ENCODE measurements at places on chromosomes 7 and 10.

DNA sequence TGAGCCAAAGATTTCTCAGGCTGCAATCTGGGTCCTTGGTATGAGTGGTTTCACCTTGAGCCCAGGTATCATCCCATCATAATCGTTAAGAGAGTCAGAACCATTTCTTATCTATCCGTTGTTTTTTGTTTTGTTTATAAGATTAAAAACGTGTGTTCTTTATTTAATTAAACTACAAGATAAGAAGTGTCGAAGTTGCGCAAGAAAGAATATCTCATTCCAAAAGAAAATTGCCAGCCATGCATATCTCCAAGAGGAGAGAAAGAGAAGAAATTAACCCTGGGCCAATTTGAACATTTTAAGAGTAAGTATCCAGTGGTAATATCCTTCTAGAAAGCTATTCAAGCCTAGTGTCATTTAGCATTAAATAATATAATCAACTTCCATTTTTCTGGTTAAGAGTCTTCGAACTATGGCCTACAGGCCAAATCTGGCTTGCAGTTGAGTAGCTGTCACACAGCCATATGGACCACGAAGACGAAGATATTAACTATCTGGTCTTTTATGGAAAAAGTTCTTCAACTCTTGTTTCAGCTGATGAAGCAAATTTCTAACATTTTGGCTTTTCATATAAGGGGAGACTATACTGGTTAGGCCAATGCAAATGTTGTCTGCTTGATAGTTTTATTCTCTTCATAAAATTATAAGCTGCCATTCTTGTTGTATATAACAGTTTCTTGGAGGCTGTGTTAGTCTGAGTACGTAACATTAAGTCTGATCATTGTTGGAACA lies 576.4 kb downstream of the REEP3 start:
- no peak for DNase-seq

DNA sequence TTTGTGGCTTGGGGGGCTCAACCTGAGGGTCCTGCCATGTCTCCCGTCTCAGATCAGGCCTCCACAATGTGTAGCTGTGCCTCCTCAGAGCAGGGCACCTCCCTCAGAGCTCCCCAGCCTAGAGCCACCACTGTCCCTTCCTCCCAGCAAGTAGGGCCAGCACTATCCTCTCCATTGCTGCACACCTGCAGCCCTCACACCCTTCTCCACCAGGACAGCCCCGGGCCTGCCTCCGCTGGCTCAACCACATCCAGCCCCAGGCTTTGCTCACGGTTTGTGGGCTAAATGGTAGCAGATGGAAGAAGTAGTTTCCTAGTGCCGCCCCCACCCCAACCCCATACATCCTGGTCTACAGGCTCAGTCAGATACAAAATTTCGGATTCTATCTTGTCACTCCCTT lies 10.1 kb downstream of the NFKB2 start:
- DNase-seq, result no peak

- DNase-seq, result no peak
Measured at GRCh38 chr7:36264123-36264801, 111.2 kb downstream of the EEPD1 start.

- no peak for DNase-seq
Measured at GRCh38 chr10:6383096-6383812, 180.5 kb downstream of the PFKFB3 start.

DNA sequence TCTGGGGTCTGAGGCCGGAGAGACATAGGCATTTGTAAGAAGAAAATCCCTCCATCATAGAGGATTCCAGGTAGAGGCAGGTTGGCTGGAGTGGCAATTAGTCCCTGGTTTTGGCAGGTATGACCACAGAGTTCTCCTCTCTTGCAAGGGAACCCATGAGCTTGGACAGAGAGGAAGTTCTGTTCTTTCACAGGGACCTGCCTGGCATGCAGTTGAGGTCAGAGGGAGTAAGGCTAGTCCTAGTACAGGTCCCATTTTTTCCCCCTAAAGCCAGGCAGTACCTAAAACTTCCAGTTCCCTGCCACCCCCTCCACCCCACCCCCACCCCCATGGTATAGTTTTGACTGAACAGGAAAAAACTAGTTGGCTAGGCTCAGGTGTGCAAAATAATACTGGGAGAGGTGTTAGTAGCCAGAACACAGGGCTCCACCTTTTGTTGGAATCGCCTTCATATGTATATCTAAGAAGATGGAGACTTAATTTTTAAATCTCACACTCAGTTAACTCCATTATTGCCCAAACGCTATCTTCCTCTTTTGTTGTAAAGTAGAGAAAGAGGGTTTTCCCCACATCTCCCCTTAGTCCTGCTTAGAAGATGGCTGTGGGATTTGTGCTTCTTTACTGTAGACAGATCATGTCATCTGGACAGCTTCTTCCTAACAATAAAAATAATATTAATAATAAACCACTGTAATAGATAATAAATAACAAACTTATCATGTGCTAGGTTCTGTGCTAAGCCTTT lies 188.1 kb downstream of the TCF7L2 start:
- DNase-seq, result no peak

GRCh38 chr7:151429237-151429559 lies 10.7 kb downstream of the CRYGN start:
- DNase-seq, result no peak

DNA sequence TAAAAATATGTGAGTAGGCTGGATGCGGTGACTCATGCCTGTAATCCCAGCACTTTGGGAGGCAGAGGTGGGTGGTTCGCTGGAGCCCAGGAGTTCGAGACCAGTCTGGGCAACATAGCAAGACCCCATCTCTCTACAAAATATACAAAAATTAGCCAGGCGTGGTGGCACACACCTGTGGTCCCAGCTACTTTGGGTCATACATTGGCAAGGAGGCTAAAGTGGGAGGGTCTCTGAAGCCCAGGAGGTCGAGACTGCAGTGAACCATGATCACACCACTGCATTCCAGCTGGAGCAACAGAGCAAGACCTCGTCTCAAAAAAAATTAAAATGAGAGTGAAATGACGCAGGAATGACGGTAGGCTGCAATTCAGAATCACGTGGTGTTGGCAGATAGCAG lies 64.7 kb upstream of the SH2B2 start:
- no peak for DNase-seq

DNA sequence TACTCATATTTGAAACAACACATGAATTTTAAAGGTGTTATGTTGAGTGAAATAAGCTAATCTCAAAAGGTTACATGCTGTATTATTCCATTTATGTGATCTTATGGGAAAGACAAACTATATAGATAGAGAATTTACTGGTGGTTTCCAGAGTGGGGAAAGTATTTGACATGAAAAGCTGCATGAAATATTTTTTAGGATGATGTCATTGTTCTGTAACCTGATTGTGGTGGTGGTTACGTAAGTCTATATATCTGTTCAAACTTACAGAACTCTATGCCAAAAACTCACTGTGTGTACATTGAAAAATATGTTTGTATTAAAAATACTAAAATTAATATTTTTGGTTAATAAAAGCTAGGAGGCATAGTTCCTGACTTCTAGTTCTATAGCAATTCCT lies 453.0 kb downstream of the SORCS3 start:
- no peak for DNase-seq

- no peak for DNase-seq
Measured at GRCh38 chr7:116569737-116570136, 44.9 kb downstream of the CAV1 start.

DNA sequence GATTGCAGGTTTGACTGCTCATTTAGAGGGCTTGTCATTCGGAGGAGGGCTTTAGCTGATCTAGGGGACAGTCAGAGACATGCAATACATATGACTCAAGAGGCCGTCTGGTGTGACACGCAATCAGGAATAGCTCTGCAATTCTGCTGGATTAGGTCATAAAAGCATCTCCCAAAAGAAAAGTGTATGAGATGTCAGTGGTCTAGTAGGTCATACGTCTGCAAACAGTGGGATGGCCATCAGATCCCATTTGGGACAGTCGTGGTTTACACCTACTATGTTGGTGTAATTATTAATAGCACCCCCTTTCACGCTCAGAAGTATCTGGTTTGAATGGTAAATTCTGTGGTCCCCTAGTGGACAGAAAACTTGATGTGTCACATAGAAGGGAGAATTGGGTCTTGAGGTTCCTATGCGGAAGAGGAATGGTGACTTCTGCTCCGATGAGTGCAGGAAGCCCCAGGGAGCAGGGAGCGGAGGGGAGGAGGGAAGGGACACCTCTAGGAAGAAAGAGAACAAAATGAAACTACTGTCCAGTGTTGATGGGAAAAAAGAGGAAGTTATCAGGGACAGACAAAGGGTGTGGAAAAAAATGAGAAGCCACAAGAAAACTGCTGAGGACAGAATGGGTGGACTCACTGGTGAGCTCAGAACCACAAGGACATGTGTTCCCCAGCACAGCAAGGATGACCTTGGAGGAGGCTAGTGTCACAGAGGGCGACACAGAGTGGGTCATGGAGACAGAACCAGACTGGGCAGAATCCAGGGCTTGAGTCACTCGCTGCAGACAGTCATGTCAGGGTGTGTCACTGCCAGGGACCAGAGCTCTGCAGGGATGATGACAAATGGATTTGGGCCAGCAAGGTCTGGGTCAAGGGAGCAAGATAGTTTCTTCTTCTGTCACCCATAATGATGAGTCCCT lies 59.9 kb downstream of the MAP3K8 start:
- DNase-seq, result no peak

DNA sequence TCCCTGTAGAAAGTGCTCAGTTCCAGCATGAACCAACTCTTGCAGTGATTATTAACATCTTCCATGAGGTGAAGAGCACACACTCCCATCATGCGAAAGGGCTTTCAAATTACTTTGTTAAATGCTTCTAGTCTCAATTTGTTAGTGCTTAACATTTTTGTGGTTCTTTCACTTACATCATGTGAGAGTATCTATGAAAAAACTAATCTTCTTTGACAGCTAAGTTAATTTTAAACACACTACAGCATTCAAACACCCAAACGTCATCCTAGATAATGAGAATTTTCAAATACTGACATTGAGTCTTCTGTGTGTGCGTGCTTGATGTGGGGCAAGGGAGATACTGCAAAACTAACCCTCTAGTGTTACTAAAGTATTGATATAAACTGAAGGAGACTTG lies 84.8 kb downstream of the ETV1 start:
- DNase-seq, result no peak

DNA sequence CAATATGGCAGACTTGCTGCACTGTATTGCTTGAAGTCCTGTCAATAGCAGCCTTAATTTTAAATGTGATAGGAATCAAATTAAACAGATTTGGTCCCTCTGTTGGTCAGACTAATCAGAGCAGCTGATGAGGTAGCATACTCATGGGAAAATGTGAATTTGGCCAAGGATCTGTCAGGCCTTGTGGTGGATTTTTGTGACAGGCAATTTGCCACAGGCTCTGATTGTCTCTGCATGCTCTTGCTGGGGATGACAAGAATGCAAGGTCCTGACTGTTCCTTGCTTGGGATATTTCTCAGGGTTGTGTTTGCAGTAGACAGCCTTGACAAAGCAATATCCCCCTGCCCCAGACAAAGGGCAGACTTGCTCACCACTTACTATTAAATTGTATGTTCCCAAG lies 41.5 kb upstream of the GARS1 start:
- DNase-seq, result no peak

DNA sequence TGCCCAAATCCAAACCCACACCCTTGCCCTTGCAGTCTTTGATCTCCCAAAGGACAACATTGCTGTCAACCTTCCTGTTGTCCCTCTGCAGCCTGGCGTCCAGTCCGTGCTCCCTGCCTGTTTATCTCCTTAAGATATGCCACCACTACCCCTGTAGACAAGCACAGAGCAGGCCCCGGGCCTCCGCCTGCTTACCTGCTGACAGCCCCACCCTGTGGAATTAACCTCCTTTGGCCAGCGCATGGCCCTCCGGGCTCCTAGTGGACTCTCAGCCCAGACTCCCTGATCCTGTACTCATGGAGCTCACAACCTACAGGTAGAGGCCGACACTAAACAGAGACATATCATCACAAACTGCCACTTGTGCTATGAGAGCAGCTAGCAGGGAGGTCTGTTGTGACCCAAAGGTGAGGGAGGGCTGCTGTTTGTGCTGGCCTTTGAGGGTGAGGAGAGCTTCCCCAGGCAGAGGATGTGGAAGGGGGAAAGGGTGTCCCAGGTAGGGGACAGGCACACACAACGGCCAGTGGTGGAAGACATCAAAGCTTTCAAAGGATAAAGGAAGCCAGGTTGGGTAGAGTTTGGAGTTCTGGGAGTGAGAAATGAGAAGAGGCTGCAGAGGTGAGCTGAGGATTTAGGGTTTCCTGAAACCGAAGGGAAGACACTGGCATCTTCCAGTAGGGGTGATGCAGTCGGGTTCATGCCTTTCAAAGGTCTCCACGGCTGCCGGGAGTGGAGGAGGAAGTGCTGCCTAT lies 174.5 kb upstream of the ZMIZ1 start:
- no peak for DNase-seq

DNA sequence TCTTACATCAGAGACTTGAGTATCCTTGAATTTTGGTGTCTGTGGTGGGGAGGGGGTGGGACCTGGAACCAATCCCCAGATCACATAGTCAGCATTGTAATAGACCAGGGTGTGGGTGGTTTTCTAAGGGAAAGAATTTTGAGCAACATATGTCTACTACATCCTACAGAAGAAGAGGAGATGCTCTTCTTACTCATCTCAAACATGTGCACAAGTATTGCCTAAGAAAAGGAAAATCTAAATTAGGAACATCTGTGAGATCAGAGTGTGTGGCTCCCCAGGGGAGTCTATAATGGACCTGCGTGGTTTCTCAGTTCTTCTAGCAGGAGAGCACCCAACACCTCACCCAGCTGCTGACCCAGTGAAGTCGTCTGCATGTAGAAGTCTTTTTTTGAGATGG lies 148.8 kb downstream of the CCDC3 start:
- DNase-seq, result no peak

DNA sequence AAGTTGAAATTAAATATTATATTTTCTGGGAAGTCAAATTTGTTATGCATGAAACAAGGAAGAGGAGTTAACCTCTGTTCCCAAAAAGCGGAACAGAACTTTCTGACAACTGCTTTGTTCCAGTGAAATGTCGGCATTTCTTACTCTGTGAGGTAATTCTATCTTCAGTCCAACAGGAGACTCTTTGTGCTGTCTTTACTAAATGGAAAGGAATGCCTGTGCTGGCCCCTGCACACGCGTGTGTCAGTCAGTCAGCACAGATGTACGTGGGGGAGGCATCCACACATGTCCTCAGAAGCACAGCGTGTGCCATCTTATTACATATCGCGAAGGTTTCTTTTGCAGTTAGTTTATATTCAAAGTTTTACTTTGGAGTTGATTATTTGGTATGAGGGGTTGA lies 37.5 kb downstream of the NET1 start:
- no peak for DNase-seq

DNA sequence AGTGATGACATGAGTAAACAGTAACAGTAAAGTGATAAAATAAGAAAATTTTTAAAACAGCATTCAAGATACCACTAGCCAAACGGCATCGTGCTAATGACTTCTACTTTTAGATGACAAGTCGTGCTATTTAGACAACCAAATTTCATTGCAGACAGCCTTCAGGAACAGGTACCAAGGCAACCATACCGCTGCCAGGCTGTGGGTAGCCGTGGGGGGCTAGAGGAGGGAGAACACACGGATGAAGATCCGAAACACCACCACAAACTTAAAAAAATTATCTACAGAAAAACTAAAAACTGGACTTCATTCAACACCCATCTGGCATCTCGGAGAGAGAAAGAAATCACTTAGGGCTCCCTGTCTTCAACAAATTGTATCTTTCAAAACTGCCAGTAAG lies 89.6 kb downstream of the RSU1 start:
- no peak for DNase-seq

- no peak for DNase-seq
Measured at GRCh38 chr10:7000061-7000460, 410.8 kb downstream of the SFMBT2 start.
